ENCODE measurements at places on chromosomes 1 and 21.

DNA sequence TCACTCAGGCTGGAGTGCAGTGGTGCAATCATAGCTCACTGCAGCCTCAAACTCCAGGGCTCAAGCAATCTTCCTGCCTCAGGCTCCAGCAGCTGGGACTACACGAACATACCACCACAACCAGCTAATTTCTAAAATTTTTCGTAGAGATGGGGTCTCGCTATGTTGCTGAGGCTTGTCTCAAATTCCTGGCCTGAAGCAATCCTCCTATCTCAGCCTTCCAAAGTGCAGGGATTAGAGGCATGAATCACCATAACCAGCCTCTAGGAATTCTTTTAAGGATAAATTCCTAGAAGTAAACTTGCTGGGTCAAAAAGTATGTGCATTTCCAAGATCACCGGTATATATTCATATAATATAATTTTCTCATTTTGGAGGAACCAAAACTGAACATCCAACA, 17.6 kb upstream of the HUNK start:
- DNase-seq = no peak

DNA sequence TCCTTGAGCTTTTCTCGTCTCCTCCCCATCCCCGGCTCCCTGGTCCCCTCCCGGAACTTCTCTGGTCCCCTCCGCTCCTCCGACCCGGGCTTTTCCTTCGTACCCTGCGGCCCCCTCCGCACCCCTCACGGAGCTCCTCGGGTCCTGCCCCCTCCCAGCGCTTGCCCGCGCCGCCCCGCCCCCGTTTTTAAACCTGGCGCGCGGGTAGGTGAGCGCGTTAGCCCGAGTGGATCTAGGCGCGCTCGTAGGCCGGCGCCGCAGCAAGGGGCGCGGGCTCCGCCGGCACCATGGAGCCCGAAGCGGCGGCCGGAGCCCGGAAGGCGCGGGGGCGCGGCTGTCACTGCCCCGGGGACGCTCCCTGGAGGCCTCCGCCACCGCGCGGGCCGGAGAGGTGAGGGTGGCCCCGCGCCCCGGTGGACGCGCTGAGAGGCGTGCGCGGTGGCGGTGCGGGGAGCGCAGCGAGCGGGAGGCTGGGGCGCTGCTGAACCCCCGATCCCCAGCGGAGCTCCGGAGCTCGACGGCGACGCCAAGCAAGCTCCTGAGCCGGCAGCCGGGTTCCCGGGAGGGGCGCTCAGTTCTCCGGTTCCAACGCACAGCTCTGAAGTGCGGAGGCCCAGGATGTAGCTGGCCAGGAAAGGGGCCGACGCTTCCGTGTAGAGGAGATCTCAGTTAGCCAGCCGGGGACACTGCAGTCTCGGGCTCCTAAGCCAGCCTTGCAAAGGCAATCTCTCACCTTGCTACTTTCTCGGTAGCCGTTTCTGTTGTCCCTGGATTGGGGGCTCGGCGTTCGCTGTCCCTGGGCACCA, at the start of gene RIPPLY3:
TSS of gene RIPPLY3 (plus strand) at position 217 of the 806 bp plus-strand sequence. CDS start at position 288, 71 bp downstream.
- DNase-seq = peak; percentile 22

DNA sequence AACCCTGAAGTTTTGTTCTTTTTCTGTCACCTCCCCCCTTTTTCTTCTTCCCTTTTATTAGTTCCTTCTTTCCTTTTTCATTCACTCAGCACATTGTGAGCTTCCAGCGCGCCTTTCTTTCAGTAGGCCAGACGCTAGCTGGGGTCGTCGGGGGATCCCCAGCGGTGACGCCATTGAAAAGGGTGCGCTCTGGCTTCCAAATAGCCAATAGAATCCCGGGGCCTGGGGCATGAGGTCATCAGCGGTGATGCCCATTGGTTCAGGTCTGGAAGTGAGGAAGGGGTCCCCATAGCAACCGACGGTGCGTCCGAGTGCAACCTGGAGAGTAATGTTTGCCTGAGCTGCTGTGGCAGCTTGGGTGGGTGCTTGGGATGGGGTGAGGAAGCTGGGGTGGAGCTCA, 6.9 kb upstream of the EFNA3 start:
- no peak for DNase-seq

GRCh38 chr1:96926176-96926575, 204.6 kb downstream of the PTBP2 start:
- DNase-seq = no peak

DNA sequence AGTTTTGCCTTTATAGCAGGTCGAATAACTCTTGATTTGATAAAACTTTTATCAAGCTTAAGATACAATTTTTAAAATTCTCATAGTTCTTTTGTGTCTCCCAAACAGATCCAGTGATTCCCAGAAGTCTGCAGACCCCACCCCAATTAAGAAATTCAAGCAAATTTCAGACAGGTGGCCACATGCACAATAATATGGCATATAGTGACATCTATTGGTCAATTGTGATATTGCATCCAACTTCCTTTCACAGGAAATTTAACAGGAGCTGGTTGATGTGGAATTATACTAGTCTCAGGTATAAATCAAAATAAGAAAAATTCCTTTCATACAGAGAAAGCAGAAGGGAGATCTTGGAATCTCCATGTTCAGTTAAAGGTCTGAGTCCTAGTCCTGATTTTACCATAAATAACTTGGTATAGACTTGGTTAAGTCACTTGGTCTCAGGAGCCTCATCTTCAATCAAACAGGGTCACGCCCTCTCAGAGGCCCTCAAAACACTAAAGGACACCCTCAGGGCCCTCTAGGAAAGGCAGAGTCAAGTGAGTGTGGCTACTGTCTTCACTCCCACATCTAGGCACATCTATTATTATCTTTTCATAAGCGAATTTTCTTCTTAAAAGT, 24.1 kb downstream of the PIGM start:
- DNase-seq = peak; percentile 55

DNA sequence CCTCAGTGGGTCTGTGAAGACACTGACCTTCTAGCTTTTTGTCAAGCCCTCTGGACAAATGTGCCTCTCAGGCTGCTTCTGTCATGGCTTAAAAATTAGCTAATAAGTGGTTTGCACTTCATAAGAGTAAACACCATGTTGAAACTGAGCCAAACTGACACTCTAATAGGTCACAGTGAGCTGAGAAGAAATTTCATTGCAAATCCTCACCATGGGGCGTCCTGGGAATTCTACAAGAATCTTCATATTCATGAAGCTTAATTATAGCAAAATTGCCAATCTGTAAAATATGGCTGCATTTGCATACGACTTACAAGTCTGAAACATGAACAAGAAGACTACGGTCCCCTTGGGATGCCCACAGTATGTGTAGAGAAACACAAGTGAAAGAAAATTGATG, 188.6 kb downstream of the DSCAM start:
- DNase-seq = no peak

- DNase-seq = peak; percentile 80
Observed at GRCh38 chr1:44903011-44903680, 60.1 kb upstream of the PTCH2 start.

DNA sequence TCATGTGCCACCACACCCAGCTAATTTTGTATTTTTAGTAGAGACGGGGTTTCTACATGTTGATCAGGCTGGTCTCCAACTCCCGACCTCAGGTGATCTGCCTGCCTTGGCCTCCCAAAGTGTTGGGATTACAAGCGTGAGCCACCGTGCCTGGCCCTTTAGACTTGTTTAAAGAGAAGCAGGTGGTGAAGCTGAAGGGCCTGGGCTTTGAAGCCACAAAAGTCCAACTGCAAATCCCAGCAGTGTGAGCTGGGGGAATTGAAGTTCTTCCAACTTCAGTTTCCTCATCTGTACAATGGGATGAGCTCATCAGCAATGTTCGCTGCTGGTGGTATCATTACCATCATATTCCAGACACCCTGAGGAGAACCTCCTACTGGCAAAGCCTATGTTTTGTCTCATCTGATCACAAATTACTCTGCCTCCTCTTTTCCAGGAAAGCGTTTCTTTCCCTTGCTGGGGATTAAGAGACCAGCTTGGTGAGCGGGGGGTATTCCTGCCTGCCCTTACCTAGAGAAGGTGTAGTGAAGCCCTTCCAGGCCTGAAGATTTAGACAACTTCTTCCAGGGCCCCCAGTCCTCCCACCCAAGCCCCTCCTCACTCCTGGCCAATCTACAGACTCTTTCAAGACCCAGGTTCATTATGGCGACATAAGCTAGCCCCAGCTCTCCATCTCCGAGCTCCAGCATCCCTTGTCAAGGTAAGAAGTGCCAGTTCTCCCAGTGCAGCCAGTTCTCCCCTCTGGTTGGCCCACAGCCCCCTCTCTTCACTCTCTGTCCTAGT, 2.4 kb upstream of the SHISA4 start:
- no peak for DNase-seq

GRCh38 chr1:228446852-228447251, 30.2 kb upstream of the TRIM17 start:
- DNase-seq = no peak

- no peak for DNase-seq
Observed at GRCh38 chr21:44272284-44272858, 10.7 kb upstream of the DNMT3L start.
